MCF 10A (cell line): ENCODE measurements at places on chromosomes 5 and 9.

- no peak for DNase-seq
These were observed 538.2 kb upstream of the ZNF462 start for GRCh38 chr9:106324591-106325280.

GRCh38 chr5:81854485-81854884 is 103.6 kb upstream of the SSBP2 start:
- DNase-seq: no peak

- no peak for DNase-seq
These were observed 270.9 kb upstream of the IL12B start for GRCh38 chr5:159601216-159601615.

DNA sequence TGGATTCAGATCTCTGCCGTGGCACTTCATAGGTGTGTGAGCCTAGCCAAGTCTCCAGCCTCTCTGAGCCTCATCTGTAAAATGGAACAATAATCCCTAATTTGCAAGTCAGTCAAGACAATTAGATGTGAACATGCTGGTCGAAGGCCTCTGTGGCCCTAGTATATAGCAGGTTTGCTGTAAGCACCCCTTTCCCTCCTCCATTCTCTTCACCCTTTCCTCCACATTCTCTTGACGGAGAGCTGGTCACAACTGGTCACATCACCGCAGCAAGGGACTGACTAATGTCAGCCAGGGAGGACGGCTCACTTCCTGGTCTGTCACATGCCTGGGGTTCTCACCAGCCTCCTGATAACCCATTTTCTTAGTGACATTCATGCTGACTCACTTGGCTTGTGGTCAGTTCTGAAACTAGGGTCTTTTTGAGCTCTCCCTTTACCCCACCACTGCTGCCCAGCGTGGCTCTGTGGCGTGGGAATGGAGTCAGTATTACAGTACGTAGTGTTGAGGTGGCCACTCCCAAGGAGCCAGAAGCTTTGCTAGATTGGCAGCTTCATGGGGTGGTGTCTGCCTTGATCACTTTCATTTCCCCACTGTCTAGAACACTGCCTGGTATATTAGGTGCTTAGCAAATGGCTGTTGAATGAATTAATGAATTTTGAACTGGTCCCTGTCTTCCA is 47.8 kb downstream of the ERGIC1 start:
- no peak for DNase-seq

- DNase-seq: no peak
These were observed 46.0 kb downstream of the C9orf152 start for GRCh38 chr9:110161940-110162339.

- peak; percentile 43 for DNase-seq
These were observed 22.1 kb downstream of the MCIDAS start for GRCh38 chr5:55205001-55205400.

- no peak for DNase-seq
These were observed 61.7 kb downstream of the GLRA1 start for GRCh38 chr5:151862811-151863472.

- peak; percentile 52 for DNase-seq
These were observed 68.7 kb upstream of the WDR41 start for GRCh38 chr5:77560677-77561263.

DNA sequence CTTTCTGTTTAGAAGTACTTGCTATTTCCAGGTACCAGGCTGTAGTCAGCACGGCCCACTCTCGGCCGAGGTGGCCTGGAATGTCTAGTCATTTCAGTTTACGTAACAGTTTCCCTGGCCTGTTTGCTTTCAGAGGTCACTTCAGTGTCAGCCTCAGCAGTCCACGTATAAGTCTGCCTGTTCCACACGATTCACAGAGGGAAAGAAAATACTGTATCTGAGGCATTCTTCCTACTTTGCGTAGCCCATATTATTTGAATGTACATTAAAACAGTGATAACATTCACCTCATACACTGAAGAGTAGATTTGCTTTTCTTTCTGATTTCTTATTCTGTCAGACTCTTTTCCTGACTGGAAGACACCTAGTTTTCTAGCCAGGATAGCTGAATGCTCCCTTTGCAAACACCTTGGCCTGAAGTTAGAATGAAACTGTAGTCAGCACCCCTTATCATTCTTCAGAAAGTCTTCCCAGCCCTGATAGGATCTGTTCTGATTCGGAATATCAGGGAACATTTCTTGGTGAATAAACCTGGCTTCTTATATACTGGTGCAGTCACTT is 140.9 kb downstream of the AOPEP start:
- peak; percentile 82 for DNase-seq

DNA sequence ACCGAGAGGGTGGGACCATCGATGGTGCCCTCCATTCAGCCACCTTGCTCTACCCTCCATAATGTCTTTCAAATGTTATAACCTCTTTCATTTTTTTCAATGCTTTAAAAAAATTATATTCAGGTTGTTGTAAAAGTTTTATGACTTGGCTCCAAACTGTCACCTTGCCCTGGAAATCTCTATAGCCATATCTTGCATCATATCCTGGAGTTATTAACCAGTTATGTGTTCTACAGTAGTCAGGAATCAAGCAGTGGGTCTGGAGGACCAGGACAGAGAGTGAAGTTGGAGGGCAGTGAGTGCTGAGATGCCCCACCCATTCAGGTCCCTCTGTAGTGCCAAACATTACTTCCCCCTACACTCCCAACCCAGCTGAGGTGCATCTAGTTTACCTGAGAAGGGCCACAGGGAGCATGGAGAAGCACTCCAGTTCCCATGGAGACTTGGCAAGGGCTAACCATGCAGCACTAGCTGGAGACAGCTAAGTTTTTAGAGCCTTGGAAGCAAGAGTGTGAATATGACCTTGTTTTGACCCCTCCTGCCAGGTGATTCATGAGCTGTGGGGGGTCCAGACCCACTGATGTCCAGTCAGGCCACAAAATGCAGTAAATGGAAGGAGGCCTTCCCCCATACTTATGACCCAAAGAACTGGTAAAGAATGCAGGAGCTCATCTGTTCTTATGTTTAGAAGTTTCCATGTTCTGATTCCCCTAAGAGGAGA is 5.5 kb downstream of the IFNA8 start:
- DNase-seq: no peak

GRCh38 chr5:175808711-175809110 is 62.7 kb upstream of the CPLX2 start:
- no peak for DNase-seq

DNA sequence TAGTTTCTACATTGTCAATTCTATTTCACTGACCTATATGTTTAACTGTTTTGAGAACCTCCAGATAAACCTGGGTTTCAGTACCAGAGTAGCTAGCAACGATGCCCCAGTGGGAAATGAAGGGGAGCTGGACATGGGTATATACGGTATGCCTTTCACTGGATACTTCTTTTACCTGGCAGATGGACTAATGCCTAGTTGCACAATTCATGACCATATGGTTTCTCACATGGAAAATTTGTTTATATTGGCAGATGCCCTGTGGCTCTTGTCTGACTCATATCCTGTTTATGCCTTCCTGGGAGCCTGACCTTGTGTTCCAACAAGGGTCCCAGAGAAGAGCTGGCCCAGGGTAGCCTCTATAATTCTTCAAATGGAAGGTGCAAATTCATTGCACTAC is 144.1 kb downstream of the MAT2B start:
- DNase-seq: peak; percentile 99
